AG08396 (cell line): ENCODE measurements at places on chromosomes 2 and 18.

DNA sequence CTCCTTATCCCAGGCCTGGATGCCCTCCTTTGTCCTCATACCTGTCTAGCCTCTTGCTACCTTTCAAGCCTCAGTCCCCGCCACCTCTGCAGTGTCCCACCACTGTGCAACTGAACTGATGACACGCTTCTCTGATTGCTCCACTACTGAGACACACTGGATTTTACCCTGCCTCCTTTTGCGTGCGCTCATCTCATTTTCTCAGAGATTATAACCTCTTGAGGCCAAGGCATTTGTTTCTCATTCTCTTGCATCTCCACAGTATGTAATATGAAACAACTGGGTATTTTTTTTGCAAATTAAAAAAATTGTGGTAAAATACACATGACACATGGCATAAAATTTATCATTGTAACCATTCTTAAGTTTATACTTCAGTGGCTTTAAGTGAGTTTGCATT, 95.4 kb downstream of the PRKCE start:
- DNase-seq, result no peak

- DNase-seq, result no peak
Measured at GRCh38 chr2:168316073-168316440, 68.7 kb upstream of the STK39 start.

DNA sequence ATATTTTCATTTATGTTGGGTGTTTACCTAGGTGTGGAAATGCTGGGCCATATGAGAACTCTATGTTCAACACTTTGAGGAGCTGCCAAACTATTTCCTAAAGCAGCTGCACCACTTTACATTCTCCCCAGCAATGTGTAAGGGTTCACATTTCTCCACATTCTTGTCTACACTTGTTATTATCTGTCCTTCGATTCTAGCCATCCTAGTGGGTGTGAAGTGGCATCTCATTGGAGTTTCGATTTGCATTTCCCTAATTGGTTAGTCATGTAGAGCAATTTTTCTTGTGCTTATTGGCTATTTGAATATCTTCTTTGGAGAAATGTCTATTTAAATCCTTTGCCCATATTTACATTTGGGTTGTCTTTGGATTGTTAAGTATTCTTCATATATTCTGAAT, 21.9 kb downstream of the RNF144A start:
- DNase-seq, result no peak

DNA sequence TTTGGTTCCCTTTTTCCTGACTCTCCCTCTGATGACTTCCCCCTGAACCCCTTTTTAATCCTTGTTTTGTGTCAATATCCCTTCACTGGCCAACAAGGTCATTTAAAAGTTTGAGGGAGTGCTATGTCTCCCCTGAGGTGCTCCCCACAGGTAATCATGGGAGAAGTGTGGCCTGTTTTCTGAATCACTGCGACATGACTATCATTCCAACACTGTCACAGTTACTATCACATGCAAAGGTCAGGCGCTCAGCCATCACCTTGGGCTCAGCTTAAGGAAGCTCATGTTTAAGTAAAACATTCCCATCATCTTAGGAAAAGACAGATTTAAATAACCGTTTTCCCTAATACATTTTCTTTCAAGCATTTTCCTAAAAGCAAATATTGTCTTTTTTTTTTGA, 20.9 kb upstream of the ACAA2 start:
- DNase-seq, result no peak

- no peak for DNase-seq
Measured at GRCh38 chr2:145123606-145124005, 603.7 kb upstream of the ZEB2 start.

DNA sequence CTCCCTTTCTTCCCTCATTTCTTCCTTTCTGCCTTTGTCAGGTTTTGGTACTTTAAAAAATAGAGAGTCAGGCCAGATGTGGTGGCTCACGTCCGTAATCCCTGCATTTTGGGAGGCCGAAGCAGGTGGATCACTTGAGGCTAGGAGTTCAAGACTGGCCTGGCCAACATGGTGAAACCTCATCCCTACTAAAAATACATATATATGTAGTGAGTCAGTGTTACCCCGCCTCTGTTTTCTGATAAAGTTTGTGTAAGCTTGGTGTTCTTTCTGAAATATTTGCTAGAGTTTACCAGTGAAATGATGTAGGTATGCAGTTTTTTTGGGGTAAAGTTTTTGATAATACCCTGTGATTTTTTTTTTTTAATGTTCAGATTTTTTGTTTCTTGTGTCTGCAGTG, 58.8 kb downstream of the DGKD start:
- DNase-seq, result no peak

GRCh38 chr2:232386740-232387450, 8.3 kb downstream of the ALPP start:
- DNase-seq, result no peak

DNA sequence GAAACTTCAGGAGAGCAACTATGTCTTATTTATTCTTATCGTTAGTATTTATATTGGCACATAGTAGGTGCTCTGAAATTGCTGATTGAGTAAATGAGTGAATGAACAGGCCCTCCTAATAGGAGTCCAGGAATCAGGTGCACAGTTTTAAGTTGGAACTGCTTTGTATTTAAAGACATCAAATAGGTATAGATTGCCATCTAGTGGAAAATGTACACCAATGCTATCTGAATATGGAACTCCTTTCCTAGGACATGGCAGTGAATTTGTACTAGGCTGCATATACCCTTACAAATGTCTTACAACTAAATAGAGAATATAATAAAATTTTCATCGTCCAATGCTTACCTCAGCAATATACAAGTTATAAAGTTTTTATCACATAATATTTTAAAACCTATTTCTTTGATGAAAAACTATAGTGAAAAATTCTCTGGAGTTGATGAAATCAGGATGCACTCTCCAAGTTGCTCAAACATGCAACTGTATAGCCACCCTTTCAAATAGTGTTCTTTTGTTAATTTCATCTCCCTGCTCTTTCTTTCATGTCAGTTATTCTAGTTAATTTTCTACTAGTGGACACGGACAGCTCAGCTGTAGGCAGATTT, 318.9 kb upstream of the SYT4 start:
- peak; percentile 40 for DNase-seq

DNA sequence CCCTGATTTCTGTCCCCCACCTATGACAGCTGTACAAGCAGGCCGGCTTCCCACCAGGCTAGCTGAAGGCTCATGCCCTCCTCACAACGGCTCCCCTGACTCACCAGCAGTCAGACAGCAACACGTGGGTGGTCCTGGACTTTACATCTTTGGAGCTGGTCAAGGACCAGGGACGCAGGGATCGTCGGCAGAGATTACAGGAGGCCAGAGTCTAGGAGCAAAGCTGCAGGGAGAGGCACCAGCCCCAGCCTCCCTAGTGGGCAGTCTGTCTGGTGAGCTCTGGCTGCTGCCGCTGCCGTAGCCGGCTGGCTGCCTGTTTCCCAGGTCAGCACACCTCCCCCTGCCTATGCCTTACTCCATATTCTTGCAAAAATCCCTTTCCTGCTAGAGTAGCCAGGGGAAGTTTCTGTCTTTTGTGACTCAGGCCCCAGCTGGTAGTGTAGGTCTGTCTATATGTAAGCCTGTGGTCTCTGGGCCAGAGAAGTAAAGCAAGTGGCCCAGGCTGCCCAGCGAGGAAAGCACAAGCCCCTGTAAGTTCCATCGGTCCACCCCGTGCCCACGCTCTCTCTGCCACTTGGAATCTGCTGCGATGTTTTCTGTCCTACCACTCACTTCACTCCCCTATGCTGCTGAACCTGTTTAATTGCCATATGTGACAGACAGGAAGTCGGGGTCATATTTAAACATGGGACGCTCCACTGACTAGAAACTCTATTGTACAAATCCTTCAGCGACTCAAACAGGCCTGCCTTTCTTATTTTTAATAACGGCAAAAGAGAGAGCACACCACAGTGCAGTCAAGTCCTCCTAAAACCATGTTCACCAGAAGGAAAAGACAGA, 2.4 kb upstream of the ARHGEF4 start:
- DNase-seq, result no peak
